T-helper 17 cell (primary cell): ENCODE measurements at places on chromosomes 13 and 19. TPM values are rescaled to one million over a fixed set of nuclear protein-coding genes. Genes with fewer than 3 reads are reported as not detected.
A peak's percentile ranks its signal among the peaks of the same experiment; 100 is the strongest.

KLHL1 gene
- total RNA-seq = not detected

DNA sequence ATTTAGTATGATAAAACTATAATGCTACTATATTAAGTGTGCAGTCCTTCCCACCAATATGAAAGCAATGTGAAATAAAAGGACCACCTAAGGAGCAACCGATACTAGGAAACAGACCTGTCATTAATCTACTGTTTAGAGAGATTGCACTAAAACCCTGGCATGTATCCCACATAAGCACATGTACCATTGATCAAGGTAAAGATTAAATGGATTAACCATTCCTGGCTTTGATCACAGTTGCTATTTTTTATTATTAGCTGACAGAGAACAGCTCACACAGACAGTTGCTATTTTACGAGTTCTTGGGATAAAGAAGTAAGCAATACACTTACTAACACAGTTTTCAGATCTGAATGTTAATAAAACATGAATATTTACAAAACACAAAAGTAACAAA, 57.7 kb upstream of the ZDHHC20 start:
- no peak for DNase-seq

DNA sequence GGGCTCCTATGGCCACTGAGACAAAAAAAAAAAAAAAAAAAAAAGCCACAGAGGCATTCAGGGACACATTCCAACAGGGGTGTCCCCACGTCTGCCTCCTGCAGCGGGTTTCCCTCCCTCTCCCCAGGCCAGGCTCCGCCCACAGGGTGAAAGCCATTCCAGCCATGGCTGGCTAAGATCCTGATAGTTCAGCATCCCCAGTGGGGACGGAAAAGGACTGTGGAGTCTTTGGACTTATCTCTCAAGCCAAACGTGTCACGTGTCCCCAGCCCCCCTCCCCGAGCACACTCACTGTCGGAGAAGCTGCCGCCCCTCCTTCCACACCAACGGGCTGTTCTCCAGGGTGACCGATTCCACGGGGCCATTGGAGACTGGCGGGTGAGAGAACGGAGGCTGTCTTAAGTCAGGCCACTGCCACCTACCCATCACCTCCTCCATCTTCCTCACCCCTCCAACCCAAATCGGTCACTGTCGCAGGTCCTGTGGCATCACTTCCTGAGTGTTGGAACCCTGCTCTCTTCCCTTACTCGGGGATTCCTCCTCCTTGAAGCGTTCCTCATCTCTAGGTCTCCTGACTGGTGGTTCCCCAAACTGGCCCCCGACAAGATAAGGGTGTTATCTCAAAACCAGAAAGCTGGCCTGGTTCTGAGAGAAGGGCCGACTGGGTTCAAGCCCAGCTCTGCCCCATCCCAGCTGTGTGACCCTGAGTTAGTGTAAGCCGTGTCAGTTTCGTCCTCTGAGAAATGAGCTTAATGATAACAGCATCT, 9.1 kb upstream of the FKRP start:
- DNase-seq = no peak

- DNase-seq = no peak
Measured at GRCh38 chr19:54099190-54099902, 1.3 kb downstream of the OSCAR start.

GRCh38 chr19:34104557-34104956, 67.7 kb upstream of the LSM14A start:
- no peak for DNase-seq

- DNase-seq = no peak
Measured at GRCh38 chr13:112074139-112074865, 7.4 kb downstream of the SOX1 start.

DNA sequence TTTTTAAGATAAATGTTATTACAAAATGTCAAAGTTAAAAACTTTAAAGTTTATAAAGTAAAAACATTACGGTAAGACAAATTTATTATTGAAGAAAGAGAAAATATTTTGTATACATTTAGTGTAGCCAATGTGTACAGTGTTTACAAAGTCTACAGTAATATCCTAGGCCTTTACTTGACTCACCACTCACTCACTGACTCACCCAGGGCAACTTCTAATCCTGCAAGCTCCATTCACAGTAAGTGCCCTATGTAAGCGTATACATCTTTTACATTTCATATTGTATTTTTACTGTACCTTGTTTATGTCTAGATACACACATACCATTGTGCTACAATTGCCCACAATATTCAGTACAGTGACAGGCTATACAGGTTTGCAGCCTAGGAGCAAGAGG, 448.2 kb downstream of the KCTD12 start:
- no peak for DNase-seq

DNA sequence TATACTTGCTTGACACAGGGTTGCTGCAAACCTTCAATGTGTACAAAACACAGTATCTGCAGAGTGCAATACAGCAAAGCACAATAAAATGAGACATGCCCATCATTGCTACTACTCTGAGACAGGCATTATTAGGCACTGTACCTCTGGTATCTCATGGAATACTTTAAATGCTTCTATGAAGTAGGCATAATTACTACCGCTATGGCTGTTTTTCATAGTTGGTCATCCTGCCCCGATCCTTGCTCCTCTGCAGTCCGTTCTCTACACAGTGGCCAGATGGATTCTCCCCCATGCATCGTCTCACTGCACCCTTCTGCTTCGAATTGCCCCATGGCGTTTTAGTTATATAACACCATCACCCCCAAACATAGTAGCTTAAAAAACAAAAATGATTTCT, 83.0 kb upstream of the UBL3 start:
- no peak for DNase-seq

- DNase-seq = no peak
Measured at GRCh38 chr13:77460195-77460594, 75.3 kb upstream of the SCEL start.

DNA sequence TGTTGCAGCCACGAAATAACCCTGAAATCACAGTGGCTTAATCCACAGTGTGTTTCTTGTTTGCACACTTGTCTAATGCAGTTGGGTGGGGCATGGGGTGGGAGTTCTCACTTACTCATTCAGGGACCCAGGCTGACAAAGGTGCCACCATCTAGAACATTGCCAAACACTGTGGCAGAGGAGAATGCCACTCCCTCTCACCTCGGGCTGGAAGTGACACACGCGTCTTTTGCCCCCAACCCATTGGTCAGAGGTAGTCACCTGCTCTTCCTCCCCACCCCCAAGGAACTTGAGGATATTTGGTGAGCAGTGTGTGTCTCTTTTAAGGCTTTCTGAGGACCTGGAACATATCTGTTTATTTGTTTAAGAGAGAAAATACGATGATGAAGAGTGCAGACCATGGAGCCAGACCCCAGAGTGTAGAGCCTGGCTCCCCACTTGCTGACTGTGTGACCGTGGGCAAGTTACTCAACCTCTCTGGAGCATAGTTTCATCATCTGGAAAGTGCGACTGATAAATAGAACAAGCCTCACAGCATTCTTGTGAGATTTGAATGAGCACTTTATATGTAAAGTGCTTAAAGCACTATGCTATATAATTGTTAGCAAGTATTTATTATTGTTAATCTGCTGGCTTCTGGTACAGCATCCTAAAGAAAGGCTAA, 17.4 kb downstream of the GPR183 start:
- no peak for DNase-seq

GRCh38 chr13:98144801-98145350, 2.0 kb downstream of the FARP1 start:
- DNase-seq = no peak

DNA sequence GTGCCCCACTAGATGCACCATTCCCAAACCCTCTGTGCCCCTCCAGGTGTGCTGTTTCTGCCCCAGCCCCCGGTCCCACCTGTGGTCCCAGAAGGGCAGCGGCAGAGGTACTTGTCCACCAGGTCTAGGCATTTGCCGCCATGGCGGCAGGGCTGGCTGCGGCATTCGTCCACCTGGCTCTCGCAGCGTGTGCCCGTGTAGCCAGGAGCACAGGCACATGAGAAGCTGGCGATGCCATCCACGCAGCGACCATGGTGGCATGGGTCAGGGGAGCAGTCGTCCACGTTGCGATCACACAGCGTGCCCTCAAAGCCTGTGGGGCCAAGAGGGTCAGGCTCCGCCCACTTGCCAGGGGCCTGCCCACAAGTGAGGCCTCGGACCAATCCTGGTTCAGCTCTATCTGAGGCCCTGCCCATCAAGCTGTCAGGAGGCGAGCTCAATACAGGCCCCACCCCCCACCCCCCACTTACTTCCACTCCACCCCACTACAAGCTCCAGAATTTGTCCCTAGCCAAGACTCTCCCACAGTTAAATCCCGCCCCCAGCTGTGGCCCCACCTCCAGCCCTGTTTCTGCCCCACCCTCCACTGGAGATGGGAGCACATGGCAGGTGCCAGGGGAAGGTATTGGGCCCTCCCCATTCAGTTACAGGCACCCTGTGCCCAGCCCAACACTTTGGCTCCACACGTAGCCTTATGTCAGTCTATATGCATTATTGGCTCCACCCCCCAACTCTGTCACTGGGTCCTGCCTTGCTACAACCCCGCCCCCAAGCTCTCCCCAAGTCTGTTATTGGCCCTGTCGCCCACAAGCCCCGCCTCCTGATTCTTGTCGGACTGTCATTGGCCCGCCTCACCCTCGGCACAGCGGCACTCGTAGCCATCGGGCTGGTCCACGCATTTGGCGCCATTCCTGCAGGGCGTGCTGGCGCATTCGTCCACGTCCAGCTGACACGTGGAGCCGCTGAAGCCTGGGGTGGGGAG, 13.5 kb downstream of the NOTCH3 start:
- no peak for DNase-seq

DNA sequence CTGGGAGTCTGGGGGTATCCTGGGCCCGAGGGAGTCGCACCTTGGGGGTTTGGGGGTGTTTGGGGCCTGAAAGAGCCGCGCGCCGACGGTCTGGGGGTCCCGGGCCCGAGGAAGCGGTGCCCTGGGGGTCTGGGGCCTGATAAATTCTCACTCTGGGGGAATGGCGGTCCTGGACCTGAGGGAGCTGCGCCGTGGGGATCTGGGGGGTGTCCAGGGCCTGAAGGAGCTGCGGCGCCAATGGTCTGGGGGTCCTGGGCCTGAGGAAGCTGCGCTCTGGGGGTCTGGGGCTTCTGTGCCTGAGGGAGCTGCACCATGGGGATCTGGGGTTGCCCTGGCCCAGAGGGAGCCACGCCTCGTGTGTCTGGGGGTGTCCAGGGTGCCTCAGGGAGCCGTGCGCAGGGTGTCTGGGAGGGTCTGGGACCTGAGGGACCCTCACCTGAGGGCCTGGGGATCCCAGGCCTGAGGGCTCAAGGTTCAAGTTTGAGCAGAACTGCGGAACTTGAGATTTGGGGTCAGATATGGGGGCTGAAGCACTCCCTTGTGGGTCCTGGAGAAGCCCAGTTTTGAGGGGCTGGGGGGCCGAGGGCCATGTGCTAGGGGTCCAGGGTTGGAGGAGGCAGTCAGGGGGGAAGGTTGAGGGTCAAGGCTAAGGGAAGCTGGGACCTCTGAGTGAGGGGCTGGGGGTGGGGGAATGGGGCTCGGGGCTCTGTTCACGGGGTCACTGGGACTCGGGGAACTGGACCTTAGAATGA, 1.1 kb downstream of the HDGFL2 start:
- DNase-seq = no peak

- peak; percentile 40 for DNase-seq
Measured at GRCh38 chr19:2503521-2504109, 27.7 kb downstream of the GADD45B start.

DNA sequence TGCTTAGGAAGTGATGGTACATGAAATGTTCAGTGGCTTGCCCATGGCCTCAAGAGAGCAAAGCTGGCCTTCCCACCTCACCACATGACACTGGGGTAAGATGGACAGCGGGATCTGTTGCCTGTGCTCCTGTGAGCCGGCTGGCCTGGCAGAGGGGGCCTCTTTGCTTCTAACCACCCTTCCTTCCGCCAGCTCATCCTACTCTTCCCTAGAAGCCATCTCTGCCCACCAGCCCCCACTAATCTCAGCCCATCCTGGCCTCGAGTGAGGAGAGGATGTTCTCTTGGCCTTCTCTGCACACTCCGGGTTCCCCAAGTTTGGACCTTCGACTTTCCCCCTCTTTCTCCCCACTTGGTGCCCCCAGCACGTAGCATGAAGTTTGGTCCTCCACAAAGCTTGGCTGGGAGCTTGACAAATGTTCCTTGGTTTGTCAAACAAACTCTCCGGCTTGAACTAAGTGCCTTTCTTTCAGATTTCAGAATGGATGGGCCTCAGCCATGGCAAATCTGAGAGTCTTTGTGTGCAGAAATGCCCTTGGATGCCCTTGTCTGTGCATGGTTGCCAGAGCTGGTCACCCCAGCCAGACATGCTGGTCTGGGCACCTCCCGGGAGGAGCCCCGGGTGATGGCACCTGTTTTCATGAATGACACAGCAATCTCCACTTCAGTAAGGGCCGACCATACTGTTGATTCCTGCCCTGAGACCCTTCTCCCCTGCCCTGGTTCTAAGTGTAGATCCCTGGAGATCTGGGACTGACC, 145.5 kb downstream of the URI1 start:
- DNase-seq = no peak
